Placental pericyte (primary cell): ENCODE measurements at places on chromosomes 2 and 18. TPM values are rescaled to one million over a fixed set of nuclear protein-coding genes. Genes with fewer than 3 reads are reported as not detected.

ST6GAL2 gene
- 0.44 and 27.3 TPM in 2 replicates for total RNA-seq

RAPH1 gene
- 17.2 and 33.0 TPM in 2 replicates for total RNA-seq

TBC1D8 gene
- total RNA-seq = 8.1 and 19.5 TPM in 2 replicates

ESPNL gene
- total RNA-seq = 0.57 and 2.6 TPM in 2 replicates

PASK gene
- 1.3 and 7.2 TPM in 2 replicates for total RNA-seq

KRTCAP3 gene
- total RNA-seq = not detected in 2 replicates

RGPD4 gene
- total RNA-seq = under 0.01 TPM in 1 of 2 replicates, not detected in the other

SERPINB8 gene
- 42.7 and 47.3 TPM in 2 replicates for total RNA-seq

CRYBA2 gene
- total RNA-seq = not detected in 2 replicates

IGFBP2 gene
- 16.2 and 35.0 TPM in 2 replicates for total RNA-seq

DPY30 gene
- total RNA-seq = 34.8 and 42.9 TPM in 2 replicates

VWA3B gene
- total RNA-seq = not detected in 2 replicates

ONECUT2 gene
- total RNA-seq = under 0.01 TPM in 2 replicates
